ENCODE measurements at places on chromosomes 3 and 15. TPM values are rescaled to one million over a fixed set of nuclear protein-coding genes. Genes with fewer than 3 reads are reported as not detected.

- no peaks in the 10 kb centered on the region for H3K4me1 ChIP-seq
- no peak overlapping the region for H3K4me3 ChIP-seq
- DNase-seq: no peak
- no peak overlapping the region for H3K27ac ChIP-seq
- no peaks in the 10 kb centered on the region for H3K36me3 ChIP-seq
These were observed 300.6 kb downstream of the VPS13C start for GRCh38 chr15:61759639-61760038.

The CCR1 gene
- 0.80 TPM for total RNA-seq

DNA sequence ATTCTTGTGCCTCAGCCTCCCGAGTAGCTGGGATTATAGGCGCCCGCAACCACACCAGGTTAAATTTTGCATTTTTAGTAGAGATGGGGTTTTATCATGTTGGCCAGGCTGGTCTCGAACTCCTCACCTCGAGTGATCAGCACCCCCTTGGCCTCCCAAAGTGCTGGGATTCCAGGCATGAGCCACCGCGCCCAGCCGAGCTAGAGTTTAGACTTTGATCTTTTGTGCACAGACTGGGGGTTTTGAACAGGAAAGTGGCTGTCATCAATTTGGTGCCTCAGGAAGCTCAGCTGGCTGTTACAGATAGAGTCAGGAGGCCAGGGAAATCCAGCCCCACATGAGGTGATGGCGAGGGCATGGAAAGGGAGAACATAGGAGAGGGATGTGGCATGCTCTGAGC is 19.3 kb upstream of the IREB2 start:
- no peak for DNase-seq
- H3K27ac ChIP-seq: no peak overlapping the region
- peaks cover 3% of the 10 kb centered on the region for H3K4me1 ChIP-seq
- H3K36me3 ChIP-seq: no peaks in the 10 kb centered on the region
- H3K4me3 ChIP-seq: no peak overlapping the region
- H3K27me3 ChIP-seq: peaks cover 7% of the 10 kb centered on the region

- H3K27me3 ChIP-seq: peaks cover 9% of the 10 kb centered on the region
- H3K36me3 ChIP-seq: no peaks in the 10 kb centered on the region
- no peak for DNase-seq
- no peak overlapping the region for H3K27ac ChIP-seq
- no peaks in the 10 kb centered on the region for H3K4me1 ChIP-seq
These were observed 11.2 kb downstream of the TGM4 start for GRCh38 chr3:44885618-44886017.

DNA sequence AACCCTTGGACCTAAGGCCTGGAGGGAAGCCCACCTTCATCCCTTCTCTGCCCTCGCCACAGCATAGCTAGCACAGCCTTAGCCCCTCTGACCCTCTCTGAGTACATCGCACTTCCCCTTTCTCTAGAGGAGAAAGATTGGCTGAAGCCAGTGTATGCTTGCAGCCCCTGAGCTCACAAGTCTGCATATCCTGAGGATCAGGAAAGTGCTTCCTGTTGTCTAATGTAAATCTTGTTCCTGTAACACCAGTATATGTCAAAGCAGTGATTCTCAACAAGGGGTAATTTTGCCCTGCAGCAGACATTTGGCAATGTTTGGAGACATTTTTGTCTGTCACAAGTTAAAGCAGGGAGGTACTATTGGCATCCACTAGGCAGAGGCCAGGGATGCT is 2.2 kb upstream of the PRKCD start:
- no peak overlapping the region for H3K4me3 ChIP-seq
- H3K36me3 ChIP-seq: no peaks in the 10 kb centered on the region
- no peak for DNase-seq
- peaks cover 19% of the 10 kb centered on the region for H3K4me1 ChIP-seq
- H3K27ac ChIP-seq: no peak overlapping the region

The IQCH gene
- total RNA-seq: 2.8 TPM

The GJD2 gene
- not detected for total RNA-seq

The ACTC1 gene
- not detected for total RNA-seq

DNA sequence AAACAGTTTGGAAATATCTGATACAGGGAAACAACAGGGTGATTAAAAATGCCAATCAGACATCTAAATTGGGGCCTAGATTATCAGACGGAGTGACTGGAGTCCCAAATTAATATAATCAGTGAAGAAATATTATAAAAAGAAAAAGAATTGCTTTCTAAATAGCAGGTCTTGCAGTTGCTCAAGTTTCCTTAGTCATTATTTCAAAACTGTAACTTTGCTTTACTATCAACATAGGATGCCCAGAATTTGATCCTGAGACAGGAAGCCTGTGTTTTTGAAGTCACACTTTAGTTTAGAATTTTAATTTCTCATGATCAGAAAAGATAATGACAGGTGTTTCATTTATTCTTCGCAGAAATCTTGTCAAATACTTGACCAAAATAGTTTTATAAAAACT is 105.9 kb downstream of the IL1RAP start:
- peaks cover 51% of the 10 kb centered on the region for H3K4me1 ChIP-seq
- peak overlapping the region; percentile 18 for H3K27ac ChIP-seq
- H3K4me3 ChIP-seq: no peak overlapping the region
- no peak for DNase-seq
- H3K27me3 ChIP-seq: no peaks in the 10 kb centered on the region

DNA sequence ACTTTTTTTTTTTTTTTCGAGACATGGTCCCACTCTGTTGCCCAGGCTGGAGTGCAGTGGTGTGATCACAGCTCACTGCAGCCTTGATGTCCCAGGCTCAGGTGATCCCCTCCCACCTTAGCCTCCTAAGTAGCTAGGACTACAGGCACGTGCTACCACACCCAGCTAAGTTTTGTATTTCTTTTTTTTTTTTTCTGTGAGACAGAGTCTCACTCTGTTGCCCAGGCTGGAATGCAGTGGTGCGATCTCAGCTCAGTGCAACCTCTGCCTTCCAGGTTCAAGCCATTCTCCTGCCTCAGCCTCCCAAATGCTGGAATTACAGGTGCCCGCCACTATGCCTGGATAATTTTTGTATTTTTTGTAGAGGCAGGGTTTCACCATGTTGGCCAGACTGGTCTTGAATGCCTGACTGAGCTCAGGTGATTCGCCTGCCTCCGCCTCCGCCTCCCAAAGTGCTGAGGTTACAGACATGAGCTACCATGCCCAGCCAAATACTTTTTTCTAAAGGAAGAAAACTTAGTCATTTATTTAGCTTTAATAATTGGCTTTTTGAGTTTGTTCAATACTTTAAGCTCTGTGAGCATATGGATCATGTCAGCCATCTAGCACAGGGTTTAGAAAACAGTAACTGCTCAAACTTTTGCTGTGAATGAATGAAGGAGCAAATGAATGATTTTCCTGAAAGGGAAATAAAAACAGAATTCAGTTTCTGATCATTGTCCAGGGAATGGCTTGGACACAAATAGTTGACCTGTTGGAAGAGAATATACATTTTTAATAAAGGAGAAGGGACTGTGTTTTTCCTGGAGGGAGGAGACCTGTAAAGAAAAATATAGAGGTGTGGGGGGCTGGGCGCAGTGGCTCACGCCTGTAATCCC is 26.0 kb downstream of the UBE2E1 start:
- no peak overlapping the region for H3K4me3 ChIP-seq
- peaks cover 43% of the 10 kb centered on the region for H3K4me1 ChIP-seq
- H3K36me3 ChIP-seq: peaks cover 2% of the 10 kb centered on the region
- DNase-seq: no peak
